ENCODE measurements at places on chromosomes 7 and 10.
A peak's percentile ranks its signal among the peaks of the same experiment; 100 is the strongest.

- no peak for DNase-seq
Observed at GRCh38 chr7:139588632-139589031, 65.1 kb downstream of the CLEC2L start.

DNA sequence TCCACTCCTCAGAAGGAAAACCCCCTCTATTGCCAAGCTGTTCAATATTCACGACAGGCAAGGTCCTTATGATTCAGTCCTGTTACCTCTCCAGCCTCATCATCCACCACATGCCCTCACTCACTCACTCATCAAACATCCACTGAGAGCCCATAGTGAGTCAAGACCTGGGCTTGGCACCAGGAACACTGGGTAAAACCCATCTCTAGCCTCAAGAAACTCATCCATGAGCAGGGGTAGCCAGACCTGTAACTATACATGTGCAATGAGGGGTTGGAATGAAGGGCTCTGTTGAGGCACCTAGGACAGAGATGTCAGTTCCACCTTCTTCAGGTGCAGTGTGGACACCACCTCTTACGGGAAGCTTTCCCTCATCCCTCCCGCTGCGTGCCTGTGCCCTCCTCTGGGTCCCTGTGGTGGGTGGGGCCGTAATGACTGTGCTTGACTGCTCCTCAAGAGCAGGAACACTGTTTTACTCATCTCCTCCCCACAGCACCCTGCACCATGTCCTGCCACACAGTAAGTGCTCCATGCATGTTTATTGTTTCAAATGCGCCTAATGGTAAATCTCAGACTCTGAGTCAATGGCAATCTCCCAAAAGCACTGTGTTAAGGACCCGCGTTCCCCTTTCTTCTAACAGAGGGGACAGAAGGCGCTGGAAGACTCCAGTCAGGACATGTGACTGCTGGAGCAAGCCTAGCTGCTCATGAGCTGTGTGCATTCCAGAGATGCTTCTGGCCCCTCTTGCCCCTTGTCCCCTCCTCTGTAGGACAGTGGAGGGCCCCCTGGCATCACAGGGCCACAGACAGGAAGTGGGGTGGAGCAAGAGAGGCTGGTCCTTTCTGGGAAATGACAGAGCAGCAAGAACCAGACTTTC lies 95.4 kb downstream of the HIPK2 start:
- peak; percentile 63 for DNase-seq

GRCh38 chr7:49762666-49763065 lies 10.8 kb upstream of the VWC2 start:
- DNase-seq: no peak

DNA sequence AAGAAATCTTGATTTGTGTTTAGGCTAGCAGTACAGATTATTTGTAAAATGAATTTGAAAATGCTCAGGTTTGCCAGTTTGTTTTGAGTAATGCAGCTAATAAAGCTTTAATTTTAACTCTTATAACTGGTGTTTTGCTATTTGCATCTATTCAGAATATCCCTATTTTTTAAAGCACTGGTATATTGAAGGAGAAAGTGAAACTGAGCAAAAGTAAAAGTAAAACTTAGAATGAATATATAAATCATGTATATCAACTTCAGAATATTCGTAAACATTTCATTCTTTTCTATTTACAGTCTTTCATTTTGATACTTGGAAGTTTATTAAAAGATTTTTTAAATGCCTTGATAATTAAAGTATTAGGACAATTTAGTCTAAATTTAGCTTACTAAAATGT lies 26.2 kb downstream of the TASOR2 start:
- no peak for DNase-seq

DNA sequence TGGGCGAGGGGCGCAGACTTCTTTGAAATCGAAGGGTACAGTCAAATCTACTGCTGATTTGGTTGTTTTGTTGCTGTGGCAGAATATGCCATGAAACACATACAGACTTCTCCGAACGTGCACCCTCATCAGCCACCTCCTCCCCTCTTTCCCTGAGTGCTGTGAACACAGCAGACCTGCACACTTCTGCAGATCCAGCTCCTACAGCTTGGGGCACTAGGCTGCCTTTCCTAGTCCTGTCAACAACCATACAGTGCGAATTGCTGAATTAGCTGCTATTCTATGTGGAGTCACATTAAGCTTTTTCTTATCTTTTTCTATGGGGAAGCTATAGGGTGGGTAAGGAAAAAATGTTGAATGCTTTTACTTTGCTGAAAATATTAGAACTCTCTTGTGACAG lies 57.5 kb downstream of the COL17A1 start:
- DNase-seq: no peak

- DNase-seq: no peak
Observed at GRCh38 chr10:100996678-100997359, 2.8 kb upstream of the LZTS2 start.

GRCh38 chr7:44434201-44434600 lies 56.3 kb downstream of the NUDCD3 start:
- no peak for DNase-seq

DNA sequence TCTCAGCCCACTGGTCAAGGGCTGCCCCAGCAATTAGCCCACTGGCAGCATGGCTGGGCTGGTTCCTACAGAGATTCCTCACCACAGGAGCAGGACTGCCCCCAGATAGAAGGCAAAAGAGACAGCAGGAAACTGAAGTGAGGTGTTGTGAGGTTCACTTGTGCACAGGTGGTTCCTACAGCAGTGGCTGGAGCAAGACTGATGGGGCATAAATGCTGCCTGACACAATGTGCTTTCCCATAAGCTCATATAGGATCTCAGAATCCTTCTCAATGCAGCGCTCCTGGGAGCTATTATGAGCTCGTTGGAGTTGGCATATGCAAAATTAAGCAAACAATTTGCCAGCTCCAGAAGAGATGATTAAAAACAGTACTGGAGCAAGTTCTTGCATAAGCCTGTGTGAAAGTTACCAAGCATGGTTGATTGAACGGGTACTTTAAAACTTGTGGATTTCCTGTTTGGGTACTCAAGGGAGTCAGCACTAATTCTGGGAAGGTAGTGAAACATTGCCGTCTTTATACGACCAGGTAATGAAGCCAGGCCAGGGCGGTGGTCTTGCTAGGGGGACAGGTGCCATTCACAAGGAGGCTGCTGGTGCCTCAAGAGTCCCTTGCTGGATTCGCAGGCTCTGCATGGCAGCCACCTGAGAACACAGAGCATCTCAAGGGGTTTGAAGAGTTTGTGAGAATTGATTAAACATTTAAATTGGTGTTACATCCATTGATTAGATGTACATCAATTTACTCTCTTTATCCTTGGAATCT lies 20.3 kb upstream of the PRKCQ start:
- DNase-seq: no peak

GRCh38 chr7:148114804-148115203 lies 475.8 kb upstream of the C7orf33 start:
- no peak for DNase-seq

GRCh38 chr7:71308096-71308495 lies 176.2 kb downstream of the GALNT17 start:
- DNase-seq: no peak

- no peak for DNase-seq
Observed at GRCh38 chr10:21238717-21239116, 286.8 kb downstream of the SKIDA1 start.

DNA sequence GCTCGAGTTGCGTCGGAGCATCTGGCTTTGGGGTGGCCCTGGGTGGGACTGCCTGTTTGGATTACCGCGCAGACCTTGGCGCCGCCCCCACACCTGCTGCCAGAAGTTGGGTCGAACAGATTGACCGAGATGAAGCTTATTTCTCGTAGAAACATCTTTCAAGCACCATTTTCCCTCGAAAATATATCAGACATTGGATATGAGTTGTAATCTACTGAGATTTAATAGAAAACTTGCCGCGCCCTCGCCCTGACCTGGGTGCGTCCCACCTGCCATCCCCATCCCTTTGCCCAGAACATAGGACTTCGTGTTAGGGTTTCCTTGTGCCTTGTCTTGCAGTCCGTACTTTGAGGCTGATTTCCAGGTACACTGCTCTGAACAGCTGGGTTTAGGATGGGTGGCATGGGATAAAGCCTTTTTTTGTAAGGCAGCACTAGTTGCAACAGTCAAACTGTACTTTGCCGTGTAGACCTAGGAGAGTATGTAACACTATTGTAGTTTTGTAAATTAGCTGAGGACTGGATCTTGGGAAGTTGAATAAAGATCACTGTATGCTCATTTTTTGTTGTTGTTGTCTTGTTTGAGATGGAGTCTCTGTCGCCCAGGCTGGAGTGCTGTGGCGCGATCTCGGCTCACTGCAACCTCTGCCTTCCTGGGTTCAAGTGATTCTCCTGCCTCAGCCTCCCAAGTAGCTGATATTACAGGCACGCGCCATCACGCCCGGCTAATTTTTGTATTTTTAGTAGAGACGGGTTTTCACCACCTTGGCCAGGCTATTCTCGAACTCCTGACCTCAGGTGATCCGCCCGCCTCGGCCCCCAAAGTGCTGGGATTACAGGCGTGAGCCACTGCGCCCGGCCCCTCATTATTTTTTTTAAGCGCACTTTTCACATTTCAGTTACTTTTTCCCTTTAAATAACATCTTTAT lies 978 bp downstream of the OGDH start:
- DNase-seq: no peak

DNA sequence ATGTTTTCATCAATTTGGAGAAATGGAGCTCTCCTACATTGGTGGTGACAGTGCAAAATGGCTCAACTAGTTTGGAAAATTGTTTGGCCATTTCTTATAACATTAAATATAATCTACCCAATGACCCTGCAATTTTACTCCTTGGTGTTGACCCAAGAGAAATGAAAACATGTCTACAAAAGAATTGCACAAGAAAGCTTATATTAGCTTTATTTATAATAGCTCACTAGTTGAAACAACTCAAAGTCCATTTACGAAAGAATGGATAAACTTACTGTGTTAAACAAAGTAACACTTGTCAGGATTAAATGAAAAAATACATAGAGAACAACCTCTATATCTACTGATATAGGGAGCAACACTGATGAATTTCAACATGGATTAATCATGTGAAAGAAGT lies 539.9 kb downstream of the DNAJB9 start:
- DNase-seq: no peak

GRCh38 chr10:8301831-8302230 lies 247.3 kb downstream of the GATA3 start:
- no peak for DNase-seq

DNA sequence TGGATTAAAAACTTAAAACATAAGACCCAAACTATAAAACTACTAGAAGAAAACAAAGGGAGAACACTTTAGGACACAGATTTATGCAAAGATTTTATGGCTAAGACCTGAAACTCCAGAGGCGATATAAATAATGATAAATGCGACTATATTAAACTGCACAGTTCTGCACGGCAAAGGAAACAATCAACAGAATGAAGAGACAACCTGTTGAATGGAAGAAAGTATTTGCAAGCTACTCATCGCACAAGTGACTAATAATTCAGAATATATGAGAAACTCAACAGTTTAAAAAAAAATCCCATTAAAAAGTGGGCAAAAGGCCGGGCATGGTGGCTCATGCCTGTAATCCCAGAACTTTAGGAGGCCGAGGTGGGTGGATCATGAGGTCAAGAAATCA lies 73.6 kb downstream of the JMJD1C start:
- no peak for DNase-seq

- no peak for DNase-seq
Observed at GRCh38 chr7:140230861-140231770, 54.3 kb upstream of the KDM7A start.

GRCh38 chr10:96420228-96421009 lies 61.6 kb upstream of the OPALIN start:
- DNase-seq: no peak

- peak; percentile 17 for DNase-seq
Observed at GRCh38 chr7:135253851-135254771, 20.5 kb downstream of the STRA8 start.

DNA sequence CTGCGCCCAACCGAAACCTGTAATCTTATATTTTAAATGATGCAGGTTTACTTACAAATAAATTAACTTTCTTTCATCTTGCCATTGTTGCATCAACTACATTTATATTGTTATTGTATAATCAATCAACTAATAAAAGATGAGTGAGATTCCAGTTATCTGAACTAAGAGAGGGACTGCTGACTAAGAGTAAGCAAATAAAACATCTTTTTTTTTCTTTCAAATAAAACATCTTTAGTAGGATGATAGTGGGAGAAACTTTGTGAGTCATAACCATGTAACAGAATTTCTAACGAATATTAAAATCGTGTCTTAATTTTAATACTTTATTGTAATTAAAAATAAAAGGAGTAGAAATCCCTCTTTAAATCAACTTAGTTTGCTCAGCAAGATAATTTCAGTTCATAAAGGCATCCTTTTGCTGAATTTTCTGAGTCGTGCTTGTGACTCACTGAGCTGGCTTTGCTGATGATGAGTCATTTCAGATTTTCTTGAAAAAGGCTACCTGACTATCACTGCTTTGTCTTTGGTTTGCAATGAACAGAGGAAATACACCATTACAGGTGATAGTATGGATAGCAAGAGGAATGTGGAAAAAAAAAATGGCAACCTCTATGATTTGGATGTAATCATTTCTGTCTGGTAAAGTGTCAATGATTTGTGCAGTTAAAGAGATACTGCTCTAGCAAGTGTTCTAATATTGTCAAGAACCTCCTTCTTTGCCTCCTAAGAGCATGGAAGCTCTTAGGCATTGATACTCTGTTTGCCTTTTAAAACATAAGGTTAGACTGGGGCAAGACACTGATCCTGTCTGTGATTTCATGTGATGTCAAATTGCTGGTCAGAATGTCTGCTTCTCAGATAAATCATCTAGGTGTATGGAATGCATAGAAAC lies 119.5 kb downstream of the GPR158 start:
- DNase-seq: no peak

DNA sequence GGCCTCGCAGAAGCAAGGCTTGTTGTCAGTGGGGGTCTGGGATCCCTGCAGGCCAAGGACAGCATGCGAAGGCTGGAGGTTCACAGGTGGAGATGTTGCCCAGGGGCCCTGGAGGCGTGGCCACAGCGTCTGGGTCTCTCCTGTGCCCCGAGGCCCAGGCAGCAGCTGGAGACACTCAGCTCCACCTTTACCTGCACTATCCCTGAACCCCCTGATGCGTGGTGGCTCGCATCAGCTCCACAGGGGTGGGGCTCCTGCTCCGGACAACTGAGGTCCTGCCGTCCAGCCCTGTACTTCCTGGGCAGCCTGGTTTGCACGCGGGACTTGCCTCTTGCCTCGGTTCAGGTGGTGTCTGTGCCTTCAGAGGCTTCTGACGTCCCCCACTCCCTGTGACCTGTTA lies 54.6 kb upstream of the ZNF32 start:
- no peak for DNase-seq

DNA sequence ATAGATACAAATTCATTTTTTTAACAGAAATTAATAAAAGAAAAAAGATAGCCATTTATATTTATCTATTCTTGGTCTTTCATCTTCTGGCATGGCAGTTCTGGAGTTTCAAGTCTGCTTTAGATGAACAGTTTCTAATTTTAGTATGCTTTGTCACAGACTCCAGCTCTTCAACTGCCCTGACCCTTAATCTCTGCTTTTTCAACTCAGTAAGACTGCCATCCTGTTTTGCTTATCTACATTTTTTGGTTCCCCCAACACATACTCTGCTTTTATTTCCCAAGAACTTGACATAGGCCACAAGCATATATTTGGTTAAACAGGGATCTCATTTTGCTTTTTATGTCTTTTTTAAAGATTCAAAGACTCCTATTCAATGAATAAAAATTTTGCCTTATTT lies 309.3 kb upstream of the KCND2 start:
- no peak for DNase-seq
